ENCODE measurements at places on chromosomes 2 and 18. TPM values are rescaled to one million over a fixed set of nuclear protein-coding genes. Genes with fewer than 3 reads are reported as not detected.

The IL18RAP gene
- total RNA-seq: 1.1 TPM

The TCF23 gene
- total RNA-seq: not detected

The TMEM87B gene
- total RNA-seq: 8.1 TPM

The ALKAL2 gene
- total RNA-seq: 0.68 TPM

The ZNF514 gene
- 11.7 TPM for total RNA-seq

The NXPH2 gene
- total RNA-seq: not detected

The COL3A1 gene
- 202 TPM for total RNA-seq

The LOXL3 gene
- total RNA-seq: 8.4 TPM

The TSGA10 gene
- 4.0 TPM for total RNA-seq

The TNFRSF11A gene
- total RNA-seq: 3.6 TPM

The HPCAL1 gene
- 27.2 TPM for total RNA-seq

The PRSS56 gene
- total RNA-seq: not detected

The TRAPPC12 gene
- total RNA-seq: 76.2 TPM

The UPP2 gene
- total RNA-seq: not detected

The KIAA2012 gene
- total RNA-seq: not detected

The MAPK4 gene
- 19.9 TPM for total RNA-seq

The ARHGEF33 gene
- 0.44 TPM for total RNA-seq

The CYTIP gene
- total RNA-seq: 5.1 TPM

The SNTG2 gene
- 2.9 TPM for total RNA-seq

The GPR155 gene
- total RNA-seq: 11.2 TPM

The L3MBTL4 gene
- 19.1 TPM for total RNA-seq
